ENCODE measurements at places on chromosomes 5 and 9.
A peak's percentile ranks its signal among the peaks of the same experiment; 100 is the strongest.

DNA sequence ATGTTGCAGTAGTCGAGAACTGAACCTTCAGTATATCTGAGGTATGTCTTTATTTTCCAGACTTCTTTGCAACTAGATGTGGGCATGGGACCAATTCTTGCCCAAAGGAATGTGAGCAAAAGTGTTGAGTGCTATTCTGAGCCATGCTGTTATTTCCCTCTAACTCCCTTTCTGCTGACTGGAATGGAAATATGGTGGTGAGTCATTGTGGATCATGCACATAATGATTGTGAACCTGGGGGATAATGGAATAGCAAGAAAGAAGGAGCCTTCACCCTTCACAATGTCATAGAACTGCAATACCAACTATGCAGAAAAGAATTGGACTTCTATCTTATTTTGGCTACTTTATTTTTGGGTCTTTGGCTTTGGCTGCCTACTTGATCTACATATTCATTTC lies 10.3 kb upstream of the DOCK2 start:
- no peak for DNase-seq

GRCh38 chr9:93114169-93114983 lies 18.4 kb downstream of the CARD19 start:
- no peak for DNase-seq

- no peak for DNase-seq
These were observed 182.0 kb downstream of the CCDC192 start for GRCh38 chr5:127885176-127885575.

GRCh38 chr5:10537624-10538023 lies 26.2 kb upstream of the ANKRD33B start:
- no peak for DNase-seq

- peak; percentile 76 for DNase-seq
These were observed 3.7 kb downstream of the ECSCR start for GRCh38 chr5:139458580-139459407.

DNA sequence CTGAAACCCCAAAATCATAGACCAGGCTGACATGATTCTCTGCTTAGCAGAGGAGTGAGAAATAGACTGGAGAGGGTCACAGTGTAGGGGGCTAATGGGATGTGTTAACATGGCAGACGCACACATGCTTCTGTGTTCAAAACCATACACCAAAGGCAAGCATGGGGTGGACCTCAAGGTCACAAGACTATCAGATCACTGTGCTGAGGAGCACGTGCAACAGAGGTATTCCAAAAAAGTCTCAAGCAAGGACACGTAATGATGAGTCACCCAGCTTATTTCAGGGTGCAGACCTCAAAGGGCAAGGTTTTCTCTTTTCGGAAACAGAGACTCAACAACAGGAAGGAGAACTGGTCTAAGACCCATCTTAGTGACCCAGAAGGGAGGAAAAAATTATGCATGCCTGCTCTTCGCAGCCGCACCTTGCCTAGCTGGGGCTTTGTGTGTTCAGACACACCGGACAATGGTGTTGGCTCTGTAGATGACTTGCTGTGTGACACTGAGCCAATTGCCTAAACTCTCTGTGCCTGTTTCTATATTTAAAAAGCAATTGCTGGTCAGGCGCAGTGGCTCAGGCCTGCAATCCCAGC lies 20.3 kb downstream of the WHRN start:
- DNase-seq = peak; percentile 36

DNA sequence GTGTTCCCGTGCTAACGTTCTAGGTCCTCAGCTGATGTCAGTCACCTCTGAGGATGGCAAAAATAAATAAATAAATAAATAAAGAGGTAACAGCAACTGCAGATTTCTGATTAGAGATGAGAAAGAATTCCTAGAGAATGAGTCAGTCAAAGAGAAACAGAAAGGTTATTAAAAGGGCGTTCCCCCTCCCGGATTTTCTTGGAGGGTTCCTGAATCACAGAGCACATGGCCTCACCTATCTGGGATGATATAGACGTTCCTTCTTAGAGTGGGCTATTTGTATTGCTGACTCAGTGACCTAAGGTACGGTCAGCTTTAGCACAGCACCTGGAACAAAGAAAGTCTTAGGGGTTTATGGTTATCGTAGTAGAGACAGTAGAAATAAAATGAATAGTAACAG lies 30.6 kb downstream of the HTR4 start:
- DNase-seq = no peak

DNA sequence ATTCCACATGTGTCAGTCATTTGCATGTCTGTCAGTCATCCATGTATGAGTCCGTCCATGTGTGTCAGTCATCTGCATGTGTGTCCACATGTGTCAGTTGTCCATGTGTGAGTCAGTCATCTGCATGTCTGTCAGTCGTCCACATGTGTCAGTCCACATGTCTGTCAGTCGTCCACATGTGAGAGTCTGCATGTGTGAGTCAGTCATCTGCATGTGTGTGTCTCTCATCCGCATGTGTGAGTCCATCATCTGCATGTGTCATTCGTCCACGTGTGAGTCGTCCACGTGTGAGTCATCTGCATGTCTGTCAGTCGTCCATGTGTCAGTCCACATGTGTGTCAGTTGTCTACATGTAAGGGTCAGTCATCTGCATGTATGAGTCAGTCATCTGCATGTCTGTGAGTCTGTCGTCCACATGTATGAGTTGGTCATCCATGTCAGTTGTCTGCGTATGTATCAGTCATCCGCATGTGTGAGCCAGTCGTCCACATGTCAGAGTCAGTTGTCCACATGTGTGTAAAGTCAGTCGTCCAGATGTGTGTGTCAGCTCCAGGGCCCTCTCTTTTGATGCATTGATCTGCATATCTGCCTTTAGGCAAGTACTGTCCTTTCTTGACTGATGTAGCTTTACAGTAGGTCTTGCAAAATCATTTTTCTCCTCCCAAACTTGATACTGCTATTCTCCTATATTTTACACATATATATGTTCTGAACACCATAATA lies 72.5 kb upstream of the CACNA1B start:
- no peak for DNase-seq

DNA sequence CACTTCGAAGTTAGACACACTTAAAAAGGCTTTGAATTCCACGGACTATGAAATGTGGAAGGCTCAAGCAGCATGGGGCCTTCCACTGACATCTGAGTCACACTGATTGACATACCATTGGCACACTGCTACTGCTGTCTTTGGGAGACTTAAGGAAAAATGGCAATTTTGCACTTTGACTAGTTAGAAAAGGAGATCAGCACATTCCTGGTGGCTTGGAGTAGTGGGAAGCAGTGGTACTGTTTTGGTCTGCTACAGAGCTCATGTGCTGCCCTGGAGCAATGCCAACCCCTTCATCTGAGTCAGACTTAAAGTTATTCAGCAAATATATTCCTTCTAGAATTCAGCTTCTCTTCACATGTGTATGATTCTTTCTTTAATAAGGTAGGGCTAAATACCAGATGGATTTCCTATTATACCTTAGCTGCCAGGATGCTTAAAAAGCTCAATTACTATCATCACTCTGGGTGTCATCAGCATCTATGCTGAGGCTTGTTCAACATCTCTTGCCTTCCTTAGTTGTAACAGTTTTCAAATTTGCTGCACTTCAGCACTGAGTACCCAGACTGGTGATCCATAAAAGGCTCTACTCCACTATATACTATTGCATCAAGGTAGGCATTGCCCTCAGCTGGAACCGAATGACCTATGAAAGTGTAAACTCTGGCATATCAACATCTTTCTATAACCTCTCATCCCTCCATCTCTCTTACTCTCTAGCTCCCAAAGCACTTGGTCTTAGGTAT lies 42.3 kb upstream of the MOCS2 start:
- no peak for DNase-seq

DNA sequence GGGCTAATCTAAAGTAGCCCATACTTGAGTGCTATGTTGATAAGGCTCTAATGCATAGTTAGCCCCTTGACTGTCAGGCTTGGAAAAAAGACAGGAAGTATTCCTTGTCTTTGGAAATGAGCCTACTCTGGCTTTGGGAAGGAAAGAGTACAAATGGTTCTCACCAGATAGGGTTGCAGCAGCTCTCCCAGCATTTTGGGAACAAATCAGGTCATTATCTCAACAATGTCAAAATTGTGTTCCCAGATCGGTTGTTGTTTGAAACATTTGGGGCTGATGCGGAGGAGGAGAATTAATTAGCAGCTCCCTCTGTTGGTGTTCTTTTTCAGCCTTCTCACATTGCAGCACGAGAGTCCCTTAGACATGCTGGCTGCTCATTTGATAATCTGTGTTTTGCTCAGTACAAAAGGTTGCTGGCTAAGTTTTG lies 294.7 kb upstream of the DMRT1 start:
- DNase-seq = no peak

DNA sequence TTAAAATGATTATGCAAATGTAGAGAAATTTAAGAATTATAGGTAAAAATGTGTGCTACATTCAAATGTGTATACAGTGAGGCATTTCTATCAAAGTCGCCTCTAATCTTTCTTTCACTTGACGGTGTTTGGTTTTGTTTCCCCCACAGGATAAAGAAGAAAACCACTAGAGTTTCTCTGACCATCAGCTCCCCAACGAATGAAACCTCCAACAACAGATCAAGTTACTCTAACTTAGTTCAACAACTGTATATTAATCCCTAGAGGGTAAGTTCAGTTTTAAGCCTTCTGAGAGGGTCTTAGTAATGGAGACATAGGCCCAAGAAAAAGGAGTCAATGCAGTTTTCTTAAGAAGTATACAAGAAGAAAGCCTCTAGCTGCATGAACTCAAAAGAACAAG lies 11.5 kb upstream of the MYOT start:
- DNase-seq = no peak

- DNase-seq = no peak
These were observed 182.2 kb downstream of the TRIO start for GRCh38 chr5:14325369-14325768.

DNA sequence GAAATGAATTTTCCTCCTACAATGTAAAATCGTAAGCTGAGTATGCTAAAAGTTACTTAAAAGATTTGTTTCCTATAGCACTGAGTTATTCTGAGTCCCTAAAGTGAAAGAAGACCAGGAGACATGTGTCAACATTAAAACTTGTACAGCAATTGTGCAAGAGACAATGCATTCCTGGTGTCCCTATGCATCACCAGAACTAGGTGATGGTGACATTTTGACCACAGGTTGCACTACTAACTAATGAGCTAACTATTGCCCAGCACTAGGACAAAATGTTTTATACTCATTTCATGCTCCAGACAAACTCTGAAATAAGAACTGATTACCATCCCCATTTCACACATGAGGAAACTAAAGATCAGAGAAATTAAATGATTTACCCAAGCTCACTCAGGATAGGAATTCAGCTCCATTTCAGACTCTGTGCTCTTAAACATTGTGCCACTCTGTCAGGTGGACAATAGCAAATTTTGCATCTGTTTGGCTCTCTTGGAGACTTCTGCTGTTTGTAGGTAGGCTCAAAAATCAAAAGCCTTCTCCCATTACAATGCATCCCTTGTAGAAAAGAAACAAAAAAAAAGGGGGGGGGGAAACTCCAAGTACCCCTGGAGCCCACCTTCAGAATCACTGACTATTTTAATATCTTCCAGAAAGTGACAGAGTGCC lies 269.2 kb downstream of the ACTL7B start:
- no peak for DNase-seq

DNA sequence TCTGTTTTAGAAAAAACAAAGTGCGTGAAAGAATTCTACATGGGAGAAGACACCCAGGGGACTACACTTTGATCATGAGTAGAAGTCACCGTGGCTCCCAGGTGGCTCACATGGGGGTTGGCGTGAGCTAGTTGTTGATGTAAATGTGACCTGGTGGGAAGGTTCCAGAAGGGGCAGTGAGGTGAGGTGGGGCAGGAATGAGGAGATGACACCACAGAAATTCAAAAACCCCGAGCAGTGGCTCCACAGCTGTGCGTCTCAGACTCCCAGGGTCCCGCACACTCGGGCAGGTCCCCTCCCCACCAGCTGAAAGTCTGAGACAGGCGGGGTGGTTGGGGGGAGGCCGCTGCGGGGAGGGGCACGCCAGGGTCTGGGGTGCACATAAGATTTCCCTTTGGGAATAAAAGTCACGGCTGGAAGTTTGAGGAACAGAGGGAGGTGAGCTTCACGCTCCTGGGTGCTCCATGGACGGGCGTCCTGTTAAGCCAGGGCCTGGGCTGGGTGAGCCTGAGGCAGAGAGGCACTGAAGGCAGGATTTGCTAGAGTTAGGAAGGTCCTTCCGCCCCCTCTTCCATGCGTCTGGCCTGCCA lies 29.9 kb downstream of the GLT6D1 start:
- DNase-seq = no peak

DNA sequence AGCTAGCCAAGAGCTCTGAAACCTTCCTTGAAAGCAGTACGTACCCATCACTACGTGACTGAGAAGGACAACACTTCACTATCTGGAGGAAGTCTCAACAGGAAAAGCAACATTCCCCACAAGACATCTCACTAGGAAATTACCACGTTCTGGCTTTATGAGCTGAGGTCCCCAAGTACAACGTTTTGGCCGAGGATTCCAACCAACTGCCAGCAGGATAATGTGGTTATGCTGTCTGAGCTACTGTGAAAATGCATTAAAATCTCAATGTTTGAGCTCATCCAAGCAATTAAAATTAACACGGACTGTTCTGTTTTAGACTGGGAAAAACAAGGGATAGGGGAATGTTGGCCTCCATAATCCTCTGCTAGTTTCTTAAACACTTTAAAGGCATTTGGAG lies 16.4 kb downstream of the MED27 start:
- DNase-seq = no peak

DNA sequence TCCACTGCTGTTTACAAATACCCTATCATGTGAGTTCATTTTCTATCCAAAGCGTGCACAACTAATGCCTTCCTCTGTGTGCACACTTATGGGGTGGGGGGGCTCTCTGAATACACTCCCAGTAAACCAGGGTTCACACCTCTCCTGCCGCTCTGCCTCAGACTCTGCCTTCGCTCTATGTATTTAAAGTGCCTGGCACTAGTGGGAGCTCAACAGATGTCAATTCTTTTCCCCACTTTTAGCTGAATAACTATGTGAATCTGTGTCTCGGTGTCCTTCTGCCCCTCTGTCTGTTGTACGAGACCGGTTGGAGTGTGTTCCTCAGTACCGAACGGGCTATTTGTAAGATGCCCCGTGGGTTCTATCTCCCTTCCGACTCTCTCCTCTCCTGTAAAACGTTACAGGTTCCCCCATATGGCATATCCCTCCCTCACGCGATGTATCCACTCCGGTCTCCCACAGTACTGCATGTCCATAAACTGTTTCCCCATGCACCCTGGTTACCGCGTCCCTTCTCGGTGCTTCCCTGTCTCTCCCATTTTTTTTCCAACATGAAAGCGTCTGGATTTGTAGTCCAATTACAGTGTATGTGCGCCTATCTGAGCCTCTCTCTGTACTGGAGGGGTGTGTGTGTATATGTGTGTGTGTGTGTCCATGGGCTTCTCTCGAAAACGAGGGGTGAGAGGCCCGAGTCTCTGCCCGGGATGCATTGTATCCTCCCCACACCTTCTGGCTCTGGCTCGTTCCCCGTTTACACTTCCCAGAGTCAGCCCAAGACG lies 1.6 kb downstream of the ELL2 start:
- no peak for DNase-seq

- no peak for DNase-seq
These were observed 238.7 kb downstream of the AGTPBP1 start for GRCh38 chr9:85502815-85503655.

DNA sequence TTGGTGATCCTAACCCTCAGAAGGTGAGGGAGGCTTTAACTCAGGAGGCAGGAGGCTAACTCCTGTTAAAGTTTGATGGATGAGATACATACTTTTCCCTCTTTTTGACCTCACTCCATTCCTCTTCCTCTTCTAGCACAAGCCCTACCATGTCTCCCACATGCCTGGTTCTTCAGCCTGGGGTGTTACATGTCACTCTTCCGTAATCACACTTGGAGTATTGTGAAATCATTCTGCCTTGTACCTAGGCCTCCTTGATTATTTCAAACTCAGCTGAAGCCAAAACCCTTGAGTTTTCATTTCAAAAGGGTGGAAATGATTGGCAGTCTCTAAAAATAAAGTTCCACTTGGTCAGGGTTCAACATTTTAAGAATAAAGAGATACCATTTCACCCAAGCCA lies 1.8 kb downstream of the PLAC8L1 start:
- no peak for DNase-seq

All from stimulated activated CD8-positive, alpha-beta memory T cell treated with anti-CD3 and anti-CD28 coated beads, Interleukin-7, amount 100 ng/mL, for 4 hours (primary cell).